Small intestine (tissue), 16 donors: ENCODE measurements at places on chromosomes 2 and 18.

DNA sequence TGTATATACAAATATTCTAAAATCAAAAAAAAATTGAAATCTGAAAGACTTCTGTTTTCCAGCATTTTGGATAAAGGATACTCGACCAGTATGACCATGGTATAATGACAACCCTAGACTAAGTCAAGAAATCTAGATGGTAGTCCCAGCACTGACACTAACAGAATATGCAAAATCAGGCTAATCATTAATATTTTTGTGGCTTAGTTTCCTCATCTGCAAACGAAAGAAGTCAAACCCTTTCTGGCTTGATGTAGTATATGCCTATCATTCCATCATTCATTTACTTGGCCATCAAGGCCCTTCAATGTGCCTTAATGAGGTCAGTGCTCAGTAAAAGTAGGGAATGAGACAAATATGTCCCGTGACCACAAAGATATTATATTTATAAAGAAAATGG lies 83.5 kb downstream of the NCKAP5 start:
- DNase-seq, result no peak

DNA sequence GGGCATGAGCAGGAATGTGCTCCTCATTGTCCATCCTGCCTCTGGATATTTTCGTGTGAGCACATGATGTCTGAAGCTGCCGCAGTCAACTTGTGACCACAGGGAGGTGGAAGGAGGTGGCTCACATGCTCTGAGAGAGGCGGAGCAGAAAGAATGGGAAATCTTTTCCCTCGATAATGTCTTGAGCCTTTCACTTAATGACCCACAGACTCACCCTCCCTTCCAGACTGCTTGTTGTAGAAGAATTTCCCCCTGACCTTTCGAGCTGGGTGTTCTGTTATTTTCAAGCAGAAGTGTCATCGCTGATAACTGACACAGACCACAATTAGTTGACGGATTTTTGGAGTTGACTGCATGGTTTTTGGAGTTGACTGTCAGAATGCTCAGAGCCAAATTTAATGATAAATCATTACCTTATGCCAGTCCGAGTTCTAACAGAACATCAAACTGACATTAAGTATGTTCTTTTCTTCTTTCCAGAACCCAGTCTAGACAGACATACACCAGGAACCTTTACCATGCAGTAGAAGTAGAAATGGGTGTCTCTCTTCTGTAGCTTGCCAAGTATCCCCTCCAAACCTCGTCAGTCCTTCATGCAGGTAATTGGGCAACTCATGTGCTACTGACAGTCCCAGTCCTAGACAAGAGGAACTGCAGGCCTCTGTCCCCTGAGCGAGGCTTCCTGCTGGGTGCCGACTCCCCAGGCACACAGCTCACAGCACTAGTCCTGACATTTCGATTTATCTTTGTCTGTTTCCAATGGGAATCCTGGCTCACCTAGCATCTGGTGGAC lies 29.4 kb upstream of the RTTN start:
- peak; percentile 70 for DNase-seq

DNA sequence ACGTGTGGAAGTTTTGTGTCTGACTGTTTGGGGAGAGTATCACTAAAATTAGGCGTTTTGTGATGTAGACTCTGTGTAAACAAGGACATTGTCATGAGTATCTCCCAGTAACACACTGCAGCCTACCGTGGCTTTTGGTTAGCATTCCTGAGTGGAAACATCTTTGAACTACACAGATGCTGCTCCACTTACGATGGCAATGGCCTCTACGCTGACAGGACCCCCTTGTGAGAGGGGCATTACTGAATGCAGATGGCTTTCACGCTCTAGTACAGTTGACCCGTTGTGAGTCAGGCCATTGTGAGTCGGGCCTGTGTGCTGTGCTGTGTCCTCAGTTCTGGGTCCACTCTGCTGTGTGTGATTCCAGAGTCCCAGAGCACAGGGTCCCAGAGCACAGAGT lies 34.4 kb upstream of the ADNP2 start:
- DNase-seq, result no peak

GRCh38 chr2:27946530-27947060 lies 56.1 kb downstream of the BABAM2 start:
- DNase-seq, result no peak

DNA sequence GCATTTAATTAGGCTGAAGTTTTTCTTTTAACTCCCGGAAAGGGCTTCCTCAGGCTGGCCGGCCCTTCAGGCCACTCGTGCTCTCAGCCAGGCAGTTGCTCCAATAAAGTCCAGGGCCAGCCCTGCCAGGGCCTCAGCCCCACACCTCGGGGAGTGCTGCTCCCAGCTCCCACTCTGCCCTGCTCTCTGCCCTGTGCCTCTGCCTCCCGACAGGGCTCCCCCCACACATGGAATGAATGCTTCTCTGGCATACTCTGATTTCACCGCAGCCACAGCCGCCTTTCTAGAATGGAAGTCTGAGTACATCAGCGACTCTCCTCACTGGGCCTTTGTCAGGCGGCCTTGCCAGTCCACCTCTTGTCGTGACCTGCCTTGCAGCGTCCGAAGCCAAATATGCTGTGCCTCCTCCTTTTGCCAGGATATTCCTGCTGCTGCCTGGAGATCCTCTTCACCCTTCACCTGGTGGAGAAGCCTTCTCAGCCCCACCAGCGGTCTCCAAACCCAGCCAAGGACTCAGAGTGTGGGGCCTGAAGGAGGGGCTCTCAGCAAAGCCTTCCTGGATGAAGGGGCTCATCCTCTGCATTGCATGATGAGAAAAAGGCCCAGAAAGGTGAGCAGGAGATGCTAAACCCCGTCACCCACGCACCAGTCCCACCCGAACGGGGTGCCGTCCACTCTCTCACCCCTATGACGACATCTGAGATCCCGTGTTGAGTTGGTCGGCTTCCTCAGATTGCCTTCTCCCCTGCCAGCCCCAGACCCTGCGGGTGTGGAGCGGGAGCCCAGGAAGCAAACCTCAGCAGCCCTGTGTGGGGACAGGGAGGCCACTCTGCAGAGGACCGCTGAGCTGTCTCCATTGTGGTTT lies 472.7 kb upstream of the HS6ST1 start:
- no peak for DNase-seq

DNA sequence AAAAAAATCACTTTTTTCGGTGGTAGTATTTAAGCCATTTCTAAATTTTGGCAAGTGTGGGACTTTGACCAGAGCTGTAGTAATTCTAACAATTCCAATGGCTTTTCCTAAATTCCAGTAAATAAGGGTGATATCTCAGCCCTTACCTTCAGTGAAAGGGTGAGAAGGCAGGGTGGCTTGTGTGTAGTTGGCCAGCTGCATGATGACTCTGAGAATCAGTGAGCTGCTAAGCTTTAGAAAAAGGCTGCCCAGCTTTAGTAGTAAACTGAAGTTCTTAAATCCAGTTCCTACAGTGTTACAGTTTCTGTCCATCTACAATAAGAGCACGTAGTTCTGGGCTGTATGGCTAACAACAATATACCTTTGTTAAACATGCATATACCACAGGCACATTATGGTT lies 42.0 kb downstream of the OXER1 start:
- DNase-seq, result no peak

DNA sequence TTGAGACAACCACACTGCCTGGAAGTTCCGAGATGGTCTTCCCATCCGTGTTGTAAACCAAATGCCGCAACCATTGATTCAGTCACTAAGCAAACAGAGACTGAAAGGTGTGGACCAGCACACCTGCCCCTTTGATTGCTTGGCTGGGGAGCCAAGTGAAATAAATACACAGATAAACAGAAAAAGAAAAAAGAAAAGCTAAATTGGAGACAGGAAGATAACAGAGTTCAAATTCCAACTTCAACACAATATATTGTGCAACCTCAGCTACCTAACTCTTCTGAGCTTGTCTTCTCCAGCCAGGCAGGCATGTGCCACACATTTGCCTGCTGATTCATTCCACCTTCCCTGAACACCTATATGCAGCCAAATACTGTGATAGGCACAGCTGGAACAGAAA lies 110.9 kb downstream of the PID1 start:
- DNase-seq, result peak; percentile 88

GRCh38 chr2:199228887-199229819 lies 228.6 kb downstream of the SATB2 start:
- no peak for DNase-seq

DNA sequence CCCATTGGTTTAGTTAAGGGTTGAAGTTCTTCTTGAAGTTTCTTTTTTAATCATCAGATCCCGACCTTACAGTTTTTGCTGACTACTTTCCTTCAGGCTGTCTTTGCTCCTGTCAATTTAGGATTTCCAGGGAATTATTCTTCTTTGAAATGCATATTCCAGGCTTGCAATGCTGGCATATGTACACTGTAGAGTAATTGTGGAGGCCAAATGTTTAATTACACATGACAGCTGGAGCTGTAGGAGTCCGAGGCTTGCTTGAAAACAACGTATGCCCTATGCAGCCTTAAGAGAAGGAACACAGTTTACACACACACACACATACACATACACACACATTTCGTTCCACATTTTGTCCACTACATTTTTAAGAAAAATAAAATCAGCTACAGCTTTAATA lies 602.3 kb downstream of the TMEM182 start:
- DNase-seq, result no peak

- no peak for DNase-seq
These were observed 10.8 kb downstream of the ALPG start for GRCh38 chr2:232417489-232417888.

- no peak for DNase-seq
These were observed 146.1 kb upstream of the SATB2 start for GRCh38 chr2:199603721-199604291.

DNA sequence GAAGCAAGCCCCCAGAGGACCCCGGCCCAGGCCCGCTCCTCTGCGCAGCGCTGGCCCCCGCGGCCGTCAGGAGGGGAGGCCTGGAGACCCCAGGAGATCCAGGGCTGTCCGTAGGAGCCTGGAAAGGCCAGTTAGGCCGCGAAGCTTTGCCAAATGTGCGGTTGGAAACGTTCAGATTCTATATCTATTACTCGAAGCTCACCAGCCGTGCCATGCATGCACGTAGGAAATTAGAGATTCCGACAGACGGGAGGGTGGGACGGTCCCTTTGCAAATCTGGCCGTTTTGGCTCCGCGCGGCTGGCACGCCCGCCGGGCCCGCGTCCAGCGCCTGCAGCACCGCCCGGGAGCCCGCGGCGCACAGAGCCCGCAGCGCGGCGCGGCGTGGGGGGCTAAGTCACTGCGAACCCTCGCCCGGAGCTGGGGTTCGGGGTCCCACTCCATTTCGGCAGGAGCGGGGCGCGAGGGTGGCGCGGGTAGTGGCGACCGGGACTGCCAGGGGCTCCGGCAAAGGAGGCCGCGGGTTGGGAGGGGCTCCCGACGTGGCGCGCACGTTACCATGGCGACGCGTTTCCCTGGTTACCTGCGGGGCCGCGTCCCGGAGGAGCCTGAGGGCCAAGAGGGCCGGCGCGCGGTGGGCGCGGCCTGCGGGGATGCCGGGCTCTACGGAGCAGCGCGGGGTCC lies 488.6 kb upstream of the SMIM21 start:
- DNase-seq, result peak; percentile 36
